Trophoblast cell (in vitro differentiated cells and primary cell): ENCODE measurements at places on chromosomes 2 and 18.

DNA sequence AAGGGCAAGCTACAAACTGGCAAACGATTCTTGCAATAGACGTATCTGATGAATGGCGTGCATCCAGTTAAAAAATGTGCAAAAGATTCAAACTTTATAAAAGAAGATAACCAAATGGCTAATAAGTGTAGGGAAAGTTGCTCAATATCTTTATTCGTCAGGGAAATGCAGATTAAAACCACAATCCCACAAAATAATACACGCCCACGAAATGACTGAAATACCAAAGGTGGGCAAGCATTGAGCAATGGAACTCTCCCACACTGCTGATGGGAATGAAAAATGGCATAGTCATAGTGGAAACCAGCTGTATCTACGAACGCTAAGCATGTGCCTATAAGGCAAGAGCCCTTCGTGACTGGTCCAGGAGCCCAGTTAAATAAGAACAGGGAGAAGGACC, 168.6 kb upstream of the SIX2 start:
- no peak for DNase-seq

DNA sequence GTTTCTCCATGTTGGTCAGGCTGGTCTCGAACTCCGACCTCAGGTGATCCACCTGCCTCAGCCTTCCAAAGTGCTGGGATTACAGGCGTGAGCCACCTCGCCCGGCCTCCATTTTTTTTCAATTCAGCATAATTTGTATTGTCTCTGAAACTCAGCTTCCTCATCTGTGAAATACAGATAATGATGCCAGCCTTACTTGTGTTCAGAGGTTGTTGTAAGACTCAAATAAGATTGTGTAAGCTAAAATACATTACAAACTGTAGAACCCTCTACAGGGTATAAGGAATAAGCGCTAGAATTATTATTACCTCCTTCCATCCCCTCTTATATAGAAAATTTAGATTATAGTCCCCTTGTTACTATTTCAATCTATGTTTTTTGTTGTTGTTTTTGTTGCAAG, 24.8 kb upstream of the STARD7 start:
- DNase-seq, result no peak

DNA sequence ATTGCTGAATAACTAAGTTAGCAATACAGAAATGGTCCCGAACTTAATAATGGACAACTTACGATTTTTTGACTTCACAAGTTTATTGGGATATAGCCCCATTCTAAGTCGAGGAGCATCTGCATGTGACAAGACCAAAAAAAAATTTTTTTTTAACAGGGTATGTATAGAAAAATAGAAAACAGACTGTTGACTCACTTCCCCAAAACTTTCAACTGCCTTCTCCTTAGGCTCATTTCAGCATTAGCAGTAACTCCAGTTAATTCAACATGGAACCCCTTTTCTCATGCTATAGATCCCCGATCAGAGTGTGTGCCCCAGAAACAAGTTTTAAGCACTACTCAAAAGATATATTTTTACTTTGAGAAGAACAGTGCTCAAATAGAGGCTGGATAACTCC, 5.4 kb downstream of the CD302 start:
- DNase-seq, result no peak

GRCh38 chr2:163934131-163934530, 198.3 kb upstream of the FIGN start:
- peak; percentile 44 for DNase-seq

GRCh38 chr2:239157269-239157668, 243.6 kb downstream of the HDAC4 start:
- DNase-seq, result peak; percentile 6

DNA sequence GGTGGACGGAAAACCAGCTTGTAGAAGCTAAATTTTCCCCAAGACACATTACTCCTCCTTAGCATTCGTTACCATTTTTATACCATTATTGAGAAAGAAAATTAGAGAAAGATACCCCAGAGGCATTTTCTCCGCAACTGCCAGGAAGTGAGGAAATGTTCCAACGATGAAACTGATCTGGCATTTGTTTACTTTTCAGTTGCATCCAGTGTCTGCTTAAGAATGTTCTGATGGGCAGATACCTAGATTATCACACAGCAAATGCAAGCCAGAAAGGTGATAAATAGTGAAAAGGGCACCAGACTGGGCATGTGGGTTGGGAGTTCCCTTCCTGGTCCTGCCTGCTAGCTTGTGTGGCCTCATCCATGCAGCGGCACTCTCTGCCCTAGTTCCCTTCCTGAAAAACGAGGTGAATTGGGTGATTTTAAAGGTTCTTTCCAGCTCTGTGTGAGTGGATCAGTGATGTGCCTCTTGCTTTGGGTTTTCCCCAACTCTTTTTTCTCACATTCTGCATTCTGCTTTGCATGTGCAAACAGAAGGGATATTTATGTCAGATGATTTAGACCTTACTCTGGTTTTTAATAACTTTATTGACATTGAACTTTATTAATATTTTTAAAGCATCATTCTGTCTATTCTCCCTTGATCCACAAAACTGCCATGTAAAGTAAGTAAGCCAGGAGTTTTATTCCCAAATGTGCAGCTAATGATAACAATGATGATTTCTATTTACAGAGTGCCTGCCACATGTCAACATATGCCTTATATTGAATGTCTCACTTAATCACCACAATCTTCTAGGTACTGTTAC, 139.6 kb downstream of the INSIG2 start:
- DNase-seq, result peak; percentile 54

GRCh38 chr2:126655051-126655450, 907 bp upstream of the GYPC start:
- DNase-seq, result no peak

DNA sequence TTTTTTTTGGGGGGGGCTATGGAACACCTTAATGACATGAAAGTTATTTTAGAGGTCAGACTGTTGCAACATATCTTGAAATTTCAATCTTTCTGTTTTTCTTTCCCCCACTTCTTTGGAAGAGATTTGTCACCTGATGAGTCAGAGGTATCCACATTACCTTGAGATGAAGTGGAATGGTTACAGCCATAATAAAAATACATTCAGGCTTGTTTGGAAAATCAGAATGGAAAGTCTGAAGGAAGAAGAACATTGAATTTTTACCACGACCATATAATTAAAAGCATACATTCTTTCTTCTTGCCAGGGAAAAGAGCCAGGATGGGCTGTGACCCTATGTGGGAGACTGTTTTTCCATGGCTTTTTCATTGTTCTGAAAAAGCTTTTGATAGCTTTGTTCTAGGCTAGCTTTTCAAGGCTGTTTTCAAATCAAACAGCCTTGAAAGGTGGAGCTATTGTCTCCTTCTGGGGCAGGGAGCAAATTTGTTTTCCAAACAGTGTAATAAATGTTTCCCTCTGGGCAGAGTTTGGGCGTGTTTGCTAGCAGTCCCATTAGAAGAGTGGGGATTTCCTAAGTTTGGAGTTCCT, 2.3 kb upstream of the GTF3C3 start:
- no peak for DNase-seq

- peak; percentile 66 for DNase-seq
Measured at GRCh38 chr2:290090-290722, 2.3 kb upstream of the ALKAL2 start.

- DNase-seq, result no peak
Measured at GRCh38 chr2:241842067-241842415, 16.7 kb downstream of the PDCD1 start.
